ENCODE measurements at places on chromosomes 11 and 22.
A peak's percentile ranks its signal among the peaks of the same experiment; 100 is the strongest.

DNA sequence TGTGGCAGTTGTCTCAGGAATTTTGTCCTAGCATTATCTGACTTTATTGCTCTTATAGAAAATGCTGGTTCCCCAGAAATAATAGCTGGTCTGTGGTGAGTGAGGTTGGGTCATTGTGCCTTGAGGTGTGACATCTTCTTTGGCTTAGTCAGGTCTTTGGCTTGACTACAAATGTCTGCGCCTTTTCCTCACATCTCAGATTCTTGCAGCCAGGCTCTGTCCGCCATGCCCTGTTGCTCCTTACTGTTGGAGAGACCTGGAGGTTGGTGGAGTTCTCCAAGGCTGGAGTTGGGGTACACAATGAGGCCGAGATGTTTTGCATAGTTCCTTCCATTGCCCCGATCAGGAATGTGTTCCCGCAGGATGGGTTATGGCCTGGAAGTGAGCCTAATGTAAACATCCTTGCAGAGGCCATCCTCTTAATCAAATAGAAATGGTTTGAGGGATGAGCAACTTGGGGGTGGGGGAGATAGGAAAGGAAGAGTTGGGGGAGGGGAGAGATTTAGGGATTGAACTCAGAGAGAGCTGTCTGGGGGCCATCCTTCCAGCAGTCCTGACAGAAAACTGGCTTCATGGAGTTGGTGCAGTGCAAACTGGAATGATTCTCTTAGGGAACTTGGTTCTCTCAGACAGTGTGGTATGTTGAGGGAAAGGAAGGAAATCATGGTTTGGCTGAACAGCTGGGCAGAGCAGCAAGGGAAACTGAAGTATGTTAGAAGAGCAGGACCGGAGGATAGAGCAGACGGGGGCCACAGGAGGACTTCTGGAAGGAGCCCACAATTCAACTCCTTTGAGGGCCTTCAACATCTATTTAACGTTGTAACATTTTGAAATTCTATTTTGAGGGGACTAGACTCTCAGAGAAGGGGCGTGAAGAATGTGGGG lies 49.9 kb downstream of the ZBTB16 start:
- DNase-seq, result no peak

DNA sequence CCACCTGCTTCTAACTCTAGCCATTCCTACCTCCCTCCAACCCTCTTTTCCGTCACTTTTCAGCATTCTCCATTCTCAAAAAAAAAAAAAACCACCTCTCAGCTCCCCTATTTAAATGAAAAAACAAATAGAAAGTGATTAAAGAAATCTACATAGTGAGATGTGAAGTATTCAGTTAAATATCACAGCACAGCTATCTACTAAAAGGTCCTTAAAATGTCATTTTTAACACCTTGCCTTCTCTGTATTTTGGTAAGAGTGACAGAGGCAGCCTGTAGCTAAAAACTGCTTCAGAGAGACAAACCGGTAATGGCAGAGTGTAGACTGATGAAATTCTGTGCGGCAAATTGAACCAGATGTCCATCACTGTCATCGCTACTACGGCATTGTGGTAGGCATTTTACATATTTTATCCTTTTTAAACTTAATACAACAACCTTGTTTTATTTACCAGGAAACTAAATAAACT lies 346 bp upstream of the ALG9 start:
- DNase-seq, result peak; percentile 53

DNA sequence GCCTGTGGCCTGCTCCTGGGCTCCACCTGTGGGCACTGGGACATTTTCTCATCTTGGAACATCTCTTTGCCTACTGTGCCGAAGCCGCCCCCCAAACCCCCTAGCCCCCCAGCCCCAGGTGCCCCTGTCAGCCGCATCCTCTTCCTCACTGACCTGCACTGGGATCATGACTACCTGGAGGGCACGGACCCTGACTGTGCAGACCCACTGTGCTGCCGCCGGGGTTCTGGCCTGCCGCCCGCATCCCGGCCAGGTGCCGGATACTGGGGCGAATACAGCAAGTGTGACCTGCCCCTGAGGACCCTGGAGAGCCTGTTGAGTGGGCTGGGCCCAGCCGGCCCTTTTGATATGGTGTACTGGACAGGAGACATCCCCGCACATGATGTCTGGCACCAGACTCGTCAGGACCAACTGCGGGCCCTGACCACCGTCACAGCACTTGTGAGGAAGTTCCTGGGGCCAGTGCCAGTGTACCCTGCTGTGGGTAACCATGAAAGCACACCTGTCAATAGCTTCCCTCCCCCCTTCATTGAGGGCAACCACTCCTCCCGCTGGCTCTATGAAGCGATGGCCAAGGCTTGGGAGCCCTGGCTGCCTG lies 1.4 kb downstream of the SMPD1 start:
- no peak for DNase-seq

- no peak for DNase-seq
Observed at GRCh38 chr11:132937016-132937415, 595.3 kb downstream of the OPCML start.

- no peak for DNase-seq
Observed at GRCh38 chr22:30113494-30113893, 33.2 kb downstream of the HORMAD2 start.

DNA sequence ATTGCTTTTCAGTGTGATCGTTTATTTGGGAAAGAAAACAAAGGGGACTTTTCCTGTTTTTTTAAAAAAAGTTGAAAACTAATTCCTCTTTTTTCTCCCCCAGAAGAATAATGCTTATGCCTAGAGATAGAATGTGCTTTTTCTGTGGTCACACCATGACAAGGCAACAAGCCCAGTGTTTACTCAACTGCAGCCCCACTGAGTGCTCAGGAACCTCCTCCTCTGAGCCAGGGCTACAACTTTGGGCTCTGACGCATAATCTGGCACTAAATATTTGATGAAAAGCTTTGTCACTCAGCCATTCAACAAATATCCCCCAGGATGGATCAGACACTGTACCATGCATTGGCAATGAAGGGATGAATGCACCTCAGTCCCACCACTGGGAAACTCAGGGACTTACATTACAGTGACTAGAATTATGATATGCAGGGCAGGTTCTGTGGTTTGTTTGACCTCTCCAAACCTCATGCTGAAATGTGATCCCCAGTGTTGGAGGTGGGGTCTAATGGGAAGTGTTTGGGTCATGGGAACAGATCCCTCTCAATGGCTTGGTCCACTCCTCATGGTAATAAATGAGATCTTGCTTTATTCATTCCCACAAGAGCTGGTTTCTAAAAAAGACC lies 155.9 kb downstream of the CCDC34 start:
- no peak for DNase-seq

DNA sequence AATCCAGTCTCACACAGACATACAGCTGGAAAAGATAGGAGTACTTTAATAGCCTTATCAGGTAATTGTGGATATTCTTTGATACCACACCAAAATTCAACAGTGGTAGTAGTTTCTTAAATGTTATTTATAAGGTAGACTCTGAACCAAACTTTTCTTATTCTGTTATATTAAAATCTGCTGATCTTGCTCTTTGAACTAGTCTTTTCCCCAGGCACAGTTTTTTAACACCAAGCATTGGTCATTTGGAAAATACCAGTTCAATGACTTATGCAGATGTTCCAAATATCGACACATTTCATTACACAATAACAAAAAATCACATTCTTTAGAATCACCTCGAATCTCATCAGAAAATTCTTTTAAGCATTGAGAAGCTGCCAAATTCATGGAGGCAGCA lies 7.6 kb downstream of the TRIM66 start:
- DNase-seq, result no peak

- no peak for DNase-seq
Observed at GRCh38 chr11:133896642-133897330, 51.5 kb upstream of the SPATA19 start.

GRCh38 chr11:134118006-134118405 lies 49.1 kb downstream of the JAM3 start:
- no peak for DNase-seq

- no peak for DNase-seq
Observed at GRCh38 chr22:49099089-49099488, 728.6 kb downstream of the BRD1 start.

DNA sequence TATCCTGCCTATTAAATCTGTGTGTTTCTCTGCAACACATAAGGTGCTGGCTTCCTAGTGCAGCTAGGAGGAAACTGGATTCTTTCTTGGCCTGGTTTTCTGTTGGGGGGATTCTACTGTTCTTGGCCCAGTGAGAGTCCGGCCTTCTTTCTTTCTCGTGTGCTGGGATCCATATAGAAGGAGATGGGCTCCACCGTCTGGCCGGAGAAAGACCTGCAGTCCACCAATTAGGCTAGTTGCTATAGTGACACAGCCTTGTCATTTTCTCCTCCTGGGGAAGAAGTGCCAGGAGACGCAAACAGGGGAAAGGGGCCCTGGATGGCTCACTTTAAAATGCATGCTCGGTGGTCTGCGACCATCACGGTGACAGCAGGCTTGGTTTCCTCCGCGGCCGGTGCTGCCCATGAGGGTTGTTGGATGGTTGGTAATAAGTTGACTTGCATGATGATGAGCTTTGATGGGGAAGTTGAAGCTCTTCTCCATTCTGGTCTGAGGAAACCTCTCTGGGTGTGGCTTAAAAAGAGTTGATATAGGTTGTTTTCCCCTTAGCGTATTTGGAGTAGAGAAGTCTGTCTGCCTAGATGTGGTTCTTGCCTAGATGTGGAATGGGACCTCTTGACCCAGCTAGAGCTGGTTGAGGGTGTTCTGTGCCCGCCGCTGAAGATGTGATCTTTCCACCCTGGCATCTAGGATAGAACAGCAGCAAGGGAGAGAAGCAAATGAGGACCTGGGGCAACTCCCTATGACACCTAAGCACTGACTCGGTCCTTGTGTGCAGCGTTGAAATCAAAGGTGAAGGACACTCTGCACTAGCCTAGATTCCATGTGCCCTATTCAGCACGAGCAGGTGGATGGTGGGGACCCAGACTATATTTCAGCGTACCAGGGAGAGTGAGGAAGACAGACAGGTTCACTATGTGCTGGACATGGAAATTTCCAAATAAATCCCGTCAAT lies 1335.0 kb downstream of the BRD1 start:
- peak; percentile 95 for DNase-seq

DNA sequence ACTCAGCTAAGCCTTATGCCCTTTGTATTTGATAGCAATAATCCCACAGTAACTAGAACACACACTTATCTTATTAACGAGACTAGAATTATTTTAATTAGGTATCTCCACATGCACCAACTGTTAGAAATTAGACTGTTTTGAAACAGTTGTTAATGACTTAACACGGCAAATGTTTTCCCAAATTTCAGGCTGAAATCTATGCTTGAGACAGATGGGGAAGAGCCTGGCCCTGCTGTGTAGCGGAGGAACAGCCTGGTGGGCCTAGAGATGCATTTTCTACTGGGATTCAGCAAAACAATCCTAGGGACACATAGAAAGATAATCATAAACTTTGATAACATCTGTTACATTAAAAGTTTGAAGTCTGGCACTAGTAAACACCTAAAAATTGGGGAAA lies 273.4 kb downstream of the TTC28 start:
- DNase-seq, result no peak

DNA sequence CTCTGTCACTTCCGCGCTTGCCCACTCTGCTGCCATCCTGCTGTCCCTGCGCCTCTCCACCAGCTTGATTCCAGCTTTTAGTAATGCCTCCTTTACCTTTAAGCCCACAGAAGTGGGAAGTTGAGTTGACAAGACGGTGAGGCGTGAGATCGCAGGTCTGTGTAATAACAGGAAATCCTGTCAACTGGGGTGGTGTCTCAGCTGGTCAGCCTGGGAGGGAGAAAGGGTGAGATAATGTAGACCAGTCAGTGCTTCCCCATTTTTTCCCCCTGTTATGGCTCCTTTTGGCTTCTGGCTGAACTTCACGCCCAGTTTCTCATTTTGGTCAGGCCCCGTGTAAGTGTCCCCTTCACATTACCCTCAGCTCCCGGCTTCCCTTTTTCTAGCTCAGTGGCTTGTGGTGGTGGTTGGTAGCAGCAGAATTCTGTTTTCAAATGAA lies 98.9 kb downstream of the TRAF6 start:
- DNase-seq, result no peak

- DNase-seq, result peak; percentile 78
Observed at GRCh38 chr11:94400839-94401772, at the start of gene GPR83. Gene GPR83 (minus strand): TSS chr11:94401419. CDS start chr11:94401247, 172 bp downstream.

GRCh38 chr11:110886288-110886970 lies 174.2 kb upstream of the ARHGAP20 start:
- DNase-seq, result no peak

DNA sequence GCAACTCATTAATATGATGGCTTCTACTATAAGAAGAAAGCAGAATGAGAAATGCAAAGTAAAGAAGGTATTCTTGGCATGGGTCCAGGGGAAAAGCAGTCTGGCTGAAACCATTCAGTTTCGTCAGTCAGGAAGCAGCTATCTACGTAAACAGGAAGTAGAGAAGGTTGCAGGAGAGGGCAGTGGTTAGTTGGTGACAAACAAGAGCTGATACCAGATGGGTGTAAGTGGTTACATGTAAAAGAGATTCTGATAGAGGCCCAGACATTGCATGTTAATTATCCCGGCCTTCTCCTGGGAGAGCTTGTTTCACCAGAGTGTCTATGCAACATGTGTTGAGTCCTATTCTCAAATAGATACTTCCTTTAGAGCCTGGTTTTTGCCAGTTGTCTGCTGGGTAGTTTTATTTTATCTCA lies 58.4 kb upstream of the PSMA1 start:
- DNase-seq, result no peak

DNA sequence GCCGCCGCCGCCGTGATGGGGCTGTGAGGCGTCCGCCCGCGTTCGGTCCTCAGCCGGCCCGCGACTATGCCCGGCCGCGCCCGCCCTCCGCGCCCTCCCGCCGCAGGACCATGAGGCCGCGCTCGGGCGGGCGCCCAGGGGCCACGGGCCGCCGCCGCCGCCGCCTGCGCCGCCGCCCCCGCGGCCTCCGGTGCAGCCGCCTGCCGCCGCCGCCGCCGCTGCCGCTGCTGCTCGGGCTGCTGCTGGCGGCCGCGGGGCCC lies 215 bp downstream of the ZNRF3 start:
- no peak for DNase-seq

GRCh38 chr11:12281571-12282478 lies 95.5 kb upstream of the PARVA start:
- peak; percentile 89 for DNase-seq

DNA sequence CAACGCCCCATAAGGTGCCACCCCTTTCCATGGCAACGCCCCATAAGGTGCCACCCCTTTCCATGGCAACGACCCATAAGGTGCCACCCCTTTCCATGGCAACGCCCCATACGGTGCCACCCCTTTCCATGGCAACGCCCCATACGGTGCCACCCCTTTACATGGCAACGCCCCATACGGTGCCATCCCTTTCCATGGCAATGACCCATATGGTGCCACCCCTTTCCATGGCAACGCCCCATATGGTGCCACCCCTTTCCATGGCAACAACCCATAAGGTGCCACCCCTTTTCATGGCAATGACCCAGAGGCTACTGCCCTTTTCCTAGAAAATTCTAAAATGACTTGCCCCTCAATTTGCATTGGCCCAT lies 72.1 kb downstream of the BRD1 start:
- no peak for DNase-seq

DNA sequence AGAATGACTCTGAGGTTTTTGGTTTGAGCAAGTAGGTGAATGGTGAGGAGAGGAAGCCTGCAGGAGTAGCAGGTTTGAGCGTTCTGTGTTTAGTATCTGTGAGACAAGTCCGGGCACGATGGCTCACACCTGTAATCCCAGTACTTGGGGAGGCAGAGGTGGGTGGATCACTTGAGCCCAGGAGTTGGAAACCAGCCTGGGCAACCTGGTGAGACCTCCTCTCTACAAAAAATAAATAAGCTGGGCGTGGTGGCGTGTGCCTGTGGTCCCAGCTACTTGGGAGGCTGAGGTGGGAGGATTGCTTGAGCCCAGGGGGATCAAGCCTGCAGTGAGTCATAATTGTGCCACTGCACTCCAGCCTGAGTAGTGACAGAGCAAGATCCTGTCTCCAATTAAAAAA lies 9.7 kb upstream of the CENATAC start:
- no peak for DNase-seq

All from G401 (cell line).